ENCODE measurements at places on chromosomes 3 and 15. TPM values are rescaled to one million over a fixed set of nuclear protein-coding genes. Genes with fewer than 3 reads are reported as not detected.

- DNase-seq = no peak
Measured at GRCh38 chr3:177426106-177426877, 229.0 kb upstream of the TBL1XR1 start.

GCSAM gene
- total RNA-seq = not detected

LMAN1L gene
- total RNA-seq = not detected

DNA sequence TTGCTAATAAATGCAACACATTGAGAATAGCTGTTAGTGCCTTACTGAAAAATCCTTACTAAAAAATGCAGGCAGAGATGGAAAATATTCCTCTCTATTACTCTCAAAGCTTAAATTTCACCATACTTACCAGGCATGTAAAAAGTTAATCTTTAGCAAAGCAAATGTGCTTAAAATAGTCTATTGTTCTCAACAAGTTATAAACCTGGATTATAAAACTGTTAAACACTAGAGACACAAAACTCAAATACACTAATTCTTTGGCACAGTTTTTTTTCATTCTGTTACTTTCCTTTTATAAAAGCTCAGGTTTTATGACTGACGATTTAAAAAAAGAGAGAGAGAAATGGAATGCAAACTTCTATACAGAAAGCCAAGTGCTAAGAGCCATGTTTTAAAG lies 119.8 kb downstream of the THRB start:
- no peak for DNase-seq

DNA sequence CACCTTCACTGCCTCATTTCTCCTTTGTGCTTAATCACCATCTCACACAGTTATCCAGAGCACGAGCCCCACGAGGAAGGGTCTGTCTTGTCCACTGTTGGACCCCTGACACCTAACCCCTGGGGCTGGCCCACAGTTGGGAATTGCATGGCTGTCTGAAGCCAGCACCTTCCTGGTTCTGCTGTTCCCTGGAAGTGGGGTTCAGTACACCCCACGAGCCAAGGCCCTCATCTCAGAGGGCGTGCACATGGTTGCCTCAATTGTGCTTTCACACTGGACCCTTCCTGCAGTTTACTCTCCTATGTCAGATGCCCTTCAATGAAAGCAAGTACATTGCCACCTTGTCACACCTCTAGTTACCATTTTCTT lies 30.7 kb downstream of the BTD start:
- no peak for DNase-seq

PCSK6 gene
- not detected for total RNA-seq

DNA sequence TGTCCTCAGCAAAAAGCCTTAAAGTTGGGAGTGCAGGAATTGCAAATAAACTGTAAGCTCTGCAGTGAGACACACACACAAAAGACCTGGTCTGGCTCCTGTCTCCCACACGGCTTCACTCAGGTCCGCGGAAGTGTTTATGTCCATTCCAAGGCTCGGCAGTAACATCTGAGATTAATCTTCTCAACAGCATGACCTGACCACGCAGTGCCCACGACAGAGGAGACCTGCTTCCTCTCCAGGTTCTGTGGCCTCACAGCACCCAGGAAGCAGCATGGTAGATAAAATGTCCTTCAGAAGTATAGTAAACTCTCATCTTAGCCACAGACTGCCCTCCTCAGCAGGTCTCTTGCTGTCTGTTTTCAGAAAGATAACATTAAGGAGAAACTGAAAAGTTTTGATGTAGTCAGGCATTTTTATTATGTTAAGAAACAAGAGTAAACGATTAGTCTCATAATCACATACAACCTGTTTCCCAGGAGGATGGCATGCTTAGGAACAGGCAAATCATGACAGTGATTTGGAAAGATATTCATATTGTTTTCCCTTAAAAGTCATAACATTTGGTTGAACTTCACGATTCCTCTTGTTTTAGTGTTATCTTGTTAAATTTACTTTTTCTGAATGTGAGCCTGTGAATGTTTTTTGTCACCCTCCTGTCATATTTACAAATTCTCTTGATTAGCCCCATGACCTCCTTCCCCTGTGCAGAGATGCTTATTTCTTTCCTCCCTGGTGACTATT lies 34.6 kb downstream of the CD200R1L start:
- DNase-seq = no peak

SLC22A13 gene
- under 0.01 TPM for total RNA-seq

GRCh38 chr15:100653608-100654007 lies 51.2 kb downstream of the ASB7 start:
- no peak for DNase-seq

DNA sequence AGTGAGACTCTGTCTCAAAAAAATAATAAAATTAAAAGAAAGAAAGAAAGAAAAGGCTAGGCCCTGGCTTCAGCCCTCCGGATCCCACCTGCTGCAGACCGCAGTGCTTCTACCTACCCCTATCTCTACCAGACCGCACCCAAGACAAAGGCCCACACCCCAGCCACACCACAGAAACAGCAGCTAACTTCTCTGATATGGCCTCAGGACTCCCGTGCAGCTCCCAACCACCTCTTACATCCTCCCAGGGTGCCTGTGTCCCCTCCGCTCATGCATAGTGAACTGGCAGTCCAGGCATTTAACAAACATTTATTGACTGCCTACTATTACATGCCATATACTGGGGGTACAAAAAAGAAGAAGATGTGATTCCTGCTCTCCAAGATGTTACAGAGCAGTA lies 6.9 kb upstream of the HTR3C start:
- no peak for DNase-seq

DNA sequence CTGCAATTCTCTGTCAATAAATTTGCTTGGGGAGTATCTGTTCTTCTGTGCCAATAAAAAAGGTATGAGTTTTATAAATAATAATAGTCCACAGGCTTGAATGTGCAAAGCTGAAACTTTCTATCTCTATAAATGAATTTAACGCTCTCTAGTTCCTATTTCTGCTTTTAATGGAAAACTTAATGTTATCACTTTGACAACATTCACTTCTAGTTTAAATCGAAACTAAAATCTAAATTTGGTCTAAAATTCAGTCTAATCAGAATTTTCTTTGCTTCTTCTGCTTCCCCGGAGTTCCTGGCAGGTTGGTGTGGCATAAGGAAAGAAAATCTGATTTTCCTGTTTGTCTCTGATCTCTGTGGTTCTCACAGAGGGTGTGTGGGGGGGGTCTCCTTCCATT lies 450.1 kb upstream of the TBL1XR1 start:
- no peak for DNase-seq

- no peak for DNase-seq
Measured at GRCh38 chr3:83321891-83322290, 1560.4 kb upstream of the GBE1 start.

Data from IMR-90 (cell line).